ENCODE measurements at places on chromosomes 2 and 18.

DNA sequence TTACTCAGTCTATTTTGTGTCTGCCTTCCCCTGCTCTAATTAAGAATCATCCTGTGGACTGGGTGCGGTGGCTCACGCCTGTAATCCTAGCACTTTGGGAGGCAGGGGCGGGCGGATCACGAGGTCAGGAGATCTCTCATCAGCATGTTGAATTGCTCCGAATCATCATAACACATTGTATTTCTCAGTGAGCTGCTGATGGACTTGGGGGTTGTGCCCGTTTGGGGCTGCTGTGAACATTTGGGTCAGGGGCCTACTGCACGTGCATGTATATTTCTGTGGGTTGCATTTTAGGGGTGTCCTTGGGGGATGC lies 84.4 kb downstream of the ARHGEF4 start:
- no peak for DNase-seq

- DNase-seq, result no peak
These were observed 68.6 kb downstream of the NYAP2 start for GRCh38 chr2:225468131-225468530.

- DNase-seq, result no peak
These were observed 115.4 kb upstream of the CCDC195 start for GRCh38 chr2:224831530-224831929.

- no peak for DNase-seq
These were observed 23.9 kb downstream of the PECR start for GRCh38 chr2:216057688-216058193.

GRCh38 chr18:3425446-3425845 lies 24.5 kb upstream of the TGIF1 start:
- no peak for DNase-seq

DNA sequence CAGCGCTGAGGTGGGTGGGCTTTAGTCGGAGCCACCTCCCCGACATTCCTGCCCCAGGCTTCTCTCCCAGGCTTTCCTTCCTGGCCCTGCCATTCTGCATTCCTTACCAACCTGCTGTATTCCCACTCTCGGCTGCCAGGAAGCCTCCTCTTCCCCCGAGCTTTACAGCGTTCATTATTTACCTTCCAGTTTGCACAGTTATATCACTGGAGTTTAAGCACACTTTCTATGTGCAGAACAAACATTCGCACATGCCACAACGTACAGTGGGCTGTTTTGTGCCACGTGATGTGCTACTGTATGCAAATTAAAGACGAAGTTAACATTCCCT lies 246.3 kb downstream of the SOX11 start:
- DNase-seq, result no peak

All from NCI-H2081 (cell line).